ENCODE measurements at places on chromosomes 5 and 9.

DNA sequence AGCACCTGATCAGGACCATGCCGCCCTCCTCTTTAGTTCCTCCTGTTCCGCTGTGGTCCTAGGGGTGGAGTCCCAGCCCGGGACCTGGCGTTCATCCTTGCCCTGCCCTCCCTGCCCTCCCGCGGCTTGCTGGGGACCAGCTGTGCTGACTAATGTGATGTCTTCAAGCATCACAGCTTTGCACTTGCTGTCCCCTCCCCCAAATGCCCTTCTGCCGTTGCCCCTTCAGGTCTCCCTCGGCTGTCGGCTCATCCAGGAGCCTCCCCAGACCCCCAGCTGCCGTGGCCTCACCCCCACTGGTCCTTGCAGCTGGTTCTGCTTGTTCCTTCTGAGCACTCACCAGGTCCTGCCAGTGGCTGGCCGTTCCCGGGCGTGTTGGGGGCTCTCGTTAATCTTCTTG is 19.9 kb downstream of the RXRA start:
- DNase-seq = no peak

DNA sequence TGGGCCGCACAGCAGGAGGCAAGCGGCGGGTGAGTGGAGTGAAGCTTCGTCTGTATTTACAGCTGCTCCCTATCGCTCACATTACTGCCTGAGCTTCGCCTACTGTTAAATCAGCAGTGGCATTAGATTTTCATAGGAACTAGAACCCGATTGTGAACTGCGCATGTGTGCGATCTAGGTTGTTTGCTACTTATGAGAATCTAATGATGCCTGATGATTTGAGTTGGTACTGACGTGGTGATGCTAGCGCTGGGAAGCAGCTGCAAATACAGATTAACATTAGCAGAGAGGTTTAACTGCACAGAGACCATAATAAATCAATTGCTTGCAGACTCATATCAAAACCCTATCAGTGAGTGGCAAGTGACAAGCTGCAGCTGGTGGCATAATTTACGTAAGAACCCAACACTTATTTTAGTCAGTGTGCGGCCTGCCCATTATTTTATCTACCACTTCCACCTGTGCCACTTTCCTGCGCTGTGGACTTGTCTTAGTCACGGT is 133.4 kb upstream of the CDH9 start:
- DNase-seq = no peak

DNA sequence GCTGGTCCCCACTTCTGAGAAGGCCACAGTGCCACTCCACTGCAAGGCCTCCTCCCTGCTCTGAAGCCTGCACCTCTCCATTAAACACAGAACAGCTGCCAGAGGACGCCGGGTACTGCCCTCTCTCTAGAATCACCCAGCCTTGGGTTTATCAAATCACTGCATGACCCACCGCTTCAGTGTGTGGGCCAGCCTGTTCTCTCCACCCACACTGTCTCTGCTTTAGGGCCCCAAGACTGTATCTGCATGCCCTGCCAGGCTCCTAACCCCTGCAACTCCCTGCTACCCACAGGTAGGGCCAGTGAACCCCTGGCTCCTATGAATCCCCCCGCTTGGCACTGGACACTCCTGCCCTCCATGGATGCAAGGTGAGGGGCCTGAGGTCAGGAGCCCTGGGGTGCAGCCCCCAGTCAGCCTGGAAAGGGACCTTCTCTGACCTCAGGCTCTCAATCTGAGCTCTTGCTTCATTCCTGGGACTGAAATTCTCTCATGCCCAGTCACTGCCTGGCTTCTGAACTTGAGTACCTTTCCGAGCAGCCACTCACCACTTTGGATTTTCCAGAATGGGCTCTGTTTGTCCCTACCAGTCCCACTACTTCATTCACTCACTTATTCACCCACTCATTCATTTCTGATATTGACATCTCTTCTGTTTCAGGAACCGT is 206.3 kb downstream of the GABBR2 start:
- peak; percentile 54 for DNase-seq

DNA sequence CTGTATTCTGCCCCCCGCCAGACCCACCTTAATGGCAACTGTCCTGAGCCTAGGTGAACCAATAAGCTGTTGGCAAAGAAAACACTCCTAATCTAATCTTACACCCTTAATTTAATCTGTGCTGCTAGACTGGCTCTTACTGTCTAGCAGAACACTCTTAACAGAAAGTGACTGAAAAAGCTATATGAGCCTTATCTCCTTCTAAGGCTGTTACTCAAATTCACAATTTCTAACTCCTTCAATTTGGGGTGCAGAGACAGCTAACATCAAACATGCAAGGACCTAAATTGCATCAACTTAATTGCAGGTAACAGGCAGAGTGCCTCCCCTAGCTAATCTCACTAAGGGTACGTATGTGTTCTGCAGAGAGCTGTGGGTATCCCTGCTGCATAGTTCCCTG is 49.5 kb upstream of the MAP1B start:
- no peak for DNase-seq

- no peak for DNase-seq
Measured at GRCh38 chr9:73135394-73135793, 16.3 kb upstream of the ANXA1 start.

DNA sequence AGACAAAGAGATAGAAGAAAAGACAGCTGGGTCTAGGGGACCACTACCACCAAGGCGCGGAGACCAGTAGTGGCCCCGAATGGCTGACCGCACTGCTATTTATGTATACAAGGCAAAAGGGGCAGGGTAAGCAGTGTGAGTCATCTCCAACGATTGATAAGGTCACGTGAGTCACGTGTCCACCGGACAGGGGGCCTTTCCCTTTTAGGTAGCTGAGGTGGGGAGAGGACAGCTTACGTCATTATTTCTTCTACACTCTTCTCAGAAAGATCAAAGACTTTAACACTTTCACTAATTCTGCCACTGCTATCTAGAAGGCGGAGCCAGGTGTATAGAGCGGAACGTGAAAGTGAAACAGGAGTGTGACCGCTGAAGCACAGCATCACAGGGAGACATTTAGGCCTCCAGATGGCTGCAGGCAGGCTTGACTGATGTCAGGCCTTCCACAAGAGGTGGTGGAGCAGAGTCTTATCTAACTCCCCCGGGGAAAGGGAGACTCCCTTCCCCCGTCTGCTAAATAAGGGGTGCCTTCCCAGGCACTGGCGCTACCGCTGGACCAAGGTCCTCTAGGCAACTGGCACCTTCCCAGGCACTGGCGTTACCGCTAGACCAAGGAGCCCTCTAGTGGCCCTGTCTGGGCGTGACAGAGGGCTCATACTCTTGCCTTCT is 6.1 kb upstream of the PRR16 start:
- DNase-seq = peak; percentile 79

- DNase-seq = no peak
Measured at GRCh38 chr9:81798606-81799005, 109.3 kb upstream of the TLE1 start.

GRCh38 chr5:126656401-126657007 is 55.8 kb downstream of the PHAX start:
- peak; percentile 72 for DNase-seq

GRCh38 chr5:59640411-59640810 is 253.1 kb downstream of the PDE4D start:
- peak; percentile 16 for DNase-seq

DNA sequence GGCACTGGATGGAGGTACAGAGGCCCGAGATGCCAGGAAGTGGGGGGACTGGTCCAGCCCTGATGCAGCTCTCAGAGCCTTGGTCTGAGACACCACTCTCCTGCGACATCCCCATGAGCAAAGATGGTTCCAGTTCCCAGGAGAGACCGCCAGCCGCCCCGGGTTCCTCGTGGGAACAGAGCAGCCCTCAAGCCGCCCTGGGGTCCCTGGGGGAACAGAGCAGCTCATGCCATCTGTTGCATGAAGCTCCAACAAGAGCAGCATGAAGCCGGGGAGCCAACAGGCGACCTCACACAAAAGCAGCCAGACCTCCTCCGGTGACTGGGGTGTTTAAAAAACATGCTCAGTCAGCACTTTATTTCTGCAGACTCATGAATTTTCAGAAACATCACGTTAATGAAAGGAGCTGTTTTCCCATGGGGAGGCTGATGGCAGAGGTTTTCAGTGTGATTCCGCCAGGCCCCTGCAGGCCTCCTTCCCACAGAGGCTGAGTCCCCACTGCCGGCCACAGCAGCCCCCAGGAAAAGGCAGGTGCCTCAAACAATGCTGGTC is 6.2 kb downstream of the SLC6A18 start:
- no peak for DNase-seq

- DNase-seq = peak; percentile 63
Measured at GRCh38 chr9:123081824-123082223, 48.4 kb downstream of the GPR21 start.

DNA sequence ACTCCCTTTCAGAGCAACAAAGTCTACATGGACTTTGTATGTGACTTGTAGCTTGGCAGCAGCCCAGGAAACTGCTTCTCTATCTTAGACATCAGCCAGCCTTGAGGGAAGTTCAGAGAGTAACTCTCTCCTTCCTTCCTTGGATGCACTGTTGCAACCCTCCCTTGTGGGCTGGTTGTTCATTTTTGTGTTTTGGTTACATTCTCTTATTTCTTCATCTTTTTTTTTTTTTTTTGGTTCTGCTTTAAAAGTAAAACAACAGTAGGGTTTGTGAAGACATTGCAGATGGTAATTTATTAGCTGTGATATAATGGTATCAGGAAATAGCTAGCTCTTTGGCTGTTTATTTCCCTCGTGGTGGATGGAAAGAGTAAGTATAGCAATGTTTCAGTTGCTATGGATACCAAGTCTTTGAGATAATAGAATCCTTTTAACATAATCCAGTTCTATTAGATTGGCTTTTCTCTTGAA is 97.9 kb upstream of the MAMDC2 start:
- peak; percentile 85 for DNase-seq

DNA sequence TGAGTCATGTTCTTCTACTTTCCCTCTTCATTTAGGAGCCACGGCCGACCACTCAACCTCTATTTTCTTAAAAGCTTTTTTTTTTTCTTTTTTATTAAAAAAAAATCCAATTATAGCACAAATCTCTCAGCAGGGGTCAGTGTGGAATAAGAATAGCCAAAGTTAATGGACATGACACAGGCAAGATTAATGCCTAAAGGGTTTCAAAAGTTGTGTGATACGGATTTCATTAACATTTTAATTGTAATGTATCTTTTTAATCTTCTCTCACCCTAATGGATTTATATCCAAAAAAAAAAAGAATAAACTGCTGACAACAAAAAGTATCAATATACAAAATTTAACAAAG is 5.4 kb downstream of the NACC2 start:
- peak; percentile 67 for DNase-seq

- DNase-seq = peak; percentile 84
Measured at GRCh38 chr5:151037561-151038411, 17.4 kb downstream of the GPX3 start.

DNA sequence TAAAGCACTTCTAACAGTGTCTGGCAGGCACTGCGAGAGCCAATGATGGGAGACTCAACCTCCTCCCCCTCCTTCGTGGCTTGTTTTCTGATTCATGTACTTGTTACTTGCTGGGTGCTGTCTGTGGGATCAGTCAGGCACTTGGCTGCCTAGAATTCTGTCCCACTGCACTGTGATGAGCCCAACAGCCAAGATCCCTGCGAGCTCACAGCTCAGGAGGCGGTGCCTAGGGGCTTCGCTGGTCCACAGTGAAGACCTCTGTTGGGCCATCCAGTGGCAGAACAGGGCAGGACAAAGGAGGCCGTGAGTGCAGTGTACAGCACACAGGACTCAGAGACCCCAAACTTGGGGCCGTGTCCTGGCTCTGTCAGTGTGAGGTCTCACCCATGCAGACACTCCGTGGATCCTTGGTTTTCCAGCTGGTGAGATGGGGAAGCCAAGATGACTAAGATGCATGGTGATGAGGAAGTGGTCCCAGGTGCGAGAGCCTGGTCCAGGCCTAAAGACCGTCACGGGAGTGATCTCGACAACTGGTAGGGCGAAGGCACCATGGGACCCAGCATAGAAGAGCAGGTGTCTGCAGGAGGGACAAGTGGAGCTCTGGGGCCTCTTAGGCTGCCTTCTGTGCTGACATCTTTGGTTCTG is 19.5 kb downstream of the MYMK start:
- no peak for DNase-seq

GRCh38 chr5:124252191-124252638 is 494.2 kb downstream of the ZNF608 start:
- peak; percentile 18 for DNase-seq

DNA sequence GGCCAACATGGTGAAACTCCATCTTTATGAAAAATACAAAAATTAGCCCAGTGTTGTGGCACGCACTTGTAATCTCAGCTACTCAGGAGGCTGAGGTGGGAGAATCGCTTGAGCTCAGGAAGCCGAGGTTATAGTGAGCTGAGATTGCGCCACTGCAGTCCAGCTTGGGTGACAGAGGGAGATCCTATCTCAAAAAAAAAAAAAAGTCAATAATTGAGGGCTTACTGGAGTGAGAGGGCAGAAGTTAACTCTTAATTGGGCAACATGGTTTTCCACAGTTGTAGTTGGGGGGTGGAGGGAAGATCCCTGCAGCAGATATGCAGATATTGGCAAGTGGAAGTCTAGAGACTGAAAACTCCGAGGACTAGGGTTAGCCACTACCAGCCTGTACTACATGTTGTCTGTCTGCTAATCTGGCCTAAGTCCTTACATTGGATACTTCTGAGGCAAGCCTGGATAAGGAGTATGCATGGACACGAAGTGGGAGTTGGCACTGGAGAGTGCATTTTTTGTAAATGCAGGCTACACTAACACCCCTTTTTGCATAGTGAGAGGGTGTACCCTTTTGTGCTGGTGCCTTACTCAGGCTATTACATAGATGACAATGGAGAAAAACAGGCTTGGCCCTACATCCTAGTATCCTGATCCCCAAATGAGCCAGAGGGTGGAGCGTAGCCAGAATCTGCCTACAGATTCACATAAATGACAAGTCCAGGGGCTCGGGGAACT is 89.0 kb upstream of the NIPBL start:
- DNase-seq = no peak

DNA sequence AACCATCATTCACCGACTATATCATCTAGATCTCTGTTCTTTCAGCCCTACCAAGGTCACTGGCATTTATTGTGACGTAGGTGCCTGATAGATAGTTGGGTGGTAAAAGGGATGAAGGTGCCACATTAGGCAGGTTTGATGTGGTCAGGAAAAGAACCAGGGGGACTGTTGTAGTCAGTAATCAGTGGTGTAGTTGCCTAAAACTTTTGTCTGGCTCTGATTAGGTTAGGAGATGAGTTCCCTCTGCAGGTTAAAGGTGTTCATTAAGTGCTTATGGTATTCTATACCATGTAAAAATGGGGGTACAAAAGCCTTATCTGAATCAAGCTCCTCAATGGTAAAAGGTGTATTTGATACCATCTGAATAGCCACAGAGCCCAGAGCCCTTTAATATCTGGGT is 55.6 kb downstream of the KCNN2 start:
- DNase-seq = no peak

DNA sequence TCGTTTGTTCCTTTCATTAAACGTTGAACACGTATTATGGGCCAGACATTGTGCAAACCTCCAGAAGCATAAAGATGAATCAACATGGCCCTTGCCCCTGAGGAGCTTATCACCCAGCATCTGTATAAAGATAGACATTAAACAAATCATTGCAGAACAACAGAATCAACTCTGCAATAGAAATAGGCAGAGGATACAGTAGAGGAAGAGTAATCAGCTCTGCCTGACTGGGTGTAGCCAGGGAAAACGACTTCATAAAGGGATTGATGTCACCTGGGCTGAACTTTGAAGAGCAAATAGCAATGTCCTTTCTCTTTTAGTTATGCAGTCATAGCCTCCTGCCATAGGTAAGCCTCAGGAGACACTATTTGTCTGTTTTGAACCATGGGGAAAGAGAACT is 13.4 kb downstream of the RGS7BP start:
- DNase-seq = no peak

Data from fibroblast of pulmonary artery (primary cell).